Skin of body (tissue), 3 donors: ENCODE measurements at places on chromosomes 1 and 21. TPM values are rescaled to one million over a fixed set of nuclear protein-coding genes. Genes with fewer than 3 reads are reported as not detected.

- DNase-seq = no peak
Observed at GRCh38 chr21:42022091-42022430, 11.9 kb upstream of the ZBTB21 start.

GRCh38 chr1:1157914-1158710 is 15.6 kb upstream of the TTLL10 start:
- no peak for DNase-seq

SH3D21 gene
- 16.9 TPM for total RNA-seq

GRCh38 chr1:179091691-179092165 is 9.9 kb downstream of the TOR3A start:
- DNase-seq = no peak

DNA sequence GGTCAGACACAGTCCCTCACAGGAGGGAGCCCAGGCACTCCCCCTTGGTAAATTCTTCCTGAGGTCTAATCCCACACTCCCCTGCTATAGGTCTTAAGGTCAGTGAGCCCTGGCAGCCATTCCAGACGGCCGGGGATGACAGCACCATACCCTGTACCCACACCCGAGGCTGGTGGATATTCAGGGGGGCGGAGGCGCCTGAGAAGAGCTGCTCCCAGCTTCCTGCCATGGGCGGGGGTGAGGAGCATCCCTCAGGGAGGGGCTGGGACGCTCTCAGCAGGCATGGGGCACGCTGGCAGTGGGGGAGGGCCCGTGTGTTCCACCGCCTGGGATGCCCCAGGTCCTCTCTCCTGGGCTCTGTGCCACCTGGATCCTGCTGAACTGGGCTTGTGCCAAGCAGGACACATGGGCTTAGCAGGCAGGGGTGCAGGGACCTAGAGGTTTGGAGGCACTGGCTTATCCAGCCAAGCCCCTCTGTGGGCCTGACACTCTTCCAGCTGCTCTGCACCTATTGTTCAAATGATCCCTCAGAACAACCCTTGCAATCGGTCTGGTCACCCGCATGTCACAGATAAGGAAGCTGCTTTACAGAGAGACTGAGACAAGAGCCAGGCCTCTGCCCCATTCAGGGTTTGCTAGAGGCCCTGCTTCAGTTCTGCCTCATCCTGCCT is 5.7 kb upstream of the ADGRB2 start:
- DNase-seq = no peak

PLA2G2C gene
- total RNA-seq = not detected

DNA sequence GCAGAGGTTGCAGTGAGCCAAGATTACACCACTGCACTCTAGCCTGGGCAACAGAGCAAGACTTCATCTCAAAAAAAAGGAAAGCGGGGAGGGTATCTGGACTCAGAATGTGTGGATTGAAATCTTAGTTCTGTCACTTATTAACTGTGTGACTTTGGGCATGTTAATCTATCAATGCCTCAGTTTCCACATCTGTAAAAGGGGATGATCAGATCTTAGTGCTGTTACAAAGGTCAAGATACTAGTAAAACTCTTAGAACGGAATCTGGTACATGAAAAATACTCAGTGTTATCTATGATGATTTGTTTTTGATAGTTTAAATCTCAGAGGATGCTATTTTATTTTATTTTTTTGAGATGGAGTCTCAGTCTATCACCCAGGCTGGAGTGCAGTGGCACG is 10.5 kb downstream of the FAM76A start:
- no peak for DNase-seq

- peak; percentile 76 for DNase-seq
Observed at GRCh38 chr1:161177112-161177935, at the start of gene B4GALT3. B4GALT3 (minus strand) TSS chr1:161177507; CDS start chr1:161176060, 1,447 bp downstream.

- DNase-seq = no peak
Observed at GRCh38 chr1:78779831-78780230, 130.2 kb downstream of the IFI44 start.

DNA sequence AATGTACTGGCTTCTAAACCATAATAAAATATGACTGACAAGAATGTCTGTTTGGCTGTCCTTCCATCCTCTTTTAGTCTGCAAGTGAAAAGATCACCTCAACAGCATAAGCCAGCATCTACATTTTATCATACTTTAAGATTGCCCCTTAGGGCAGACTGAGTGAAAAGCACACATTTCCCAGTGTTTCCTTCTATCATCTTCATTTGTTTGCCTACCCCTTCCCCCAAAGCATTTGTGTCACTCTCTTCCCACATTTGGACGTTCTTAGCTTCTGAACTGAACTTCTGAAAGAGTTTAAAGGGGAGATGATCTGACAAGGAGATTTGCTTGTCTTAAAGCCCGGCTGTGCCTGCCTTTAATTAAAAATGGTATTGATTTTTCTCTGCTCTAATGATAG is 322.2 kb downstream of the SPATA17 start:
- no peak for DNase-seq

DNA sequence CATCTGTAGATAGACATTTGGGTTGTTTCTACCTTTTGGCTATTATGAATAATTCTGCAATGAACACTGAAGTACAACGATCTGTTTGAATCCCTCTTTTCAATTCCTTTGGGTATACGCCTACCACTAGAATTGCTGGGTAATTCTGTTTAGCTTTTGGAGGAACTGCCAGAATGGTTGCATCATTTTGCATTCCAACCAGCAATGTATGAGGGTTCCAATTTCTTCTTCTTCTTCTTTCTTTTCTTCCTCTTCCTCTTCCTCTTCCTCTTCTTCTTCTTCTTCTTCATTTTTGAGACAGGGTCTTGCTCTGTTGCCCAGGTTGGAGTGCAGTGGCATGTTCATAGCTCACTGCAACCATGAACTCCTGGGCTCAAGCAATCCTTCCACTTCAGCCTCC is 13.8 kb upstream of the THEM5 start:
- DNase-seq = no peak

GRCh38 chr1:200432586-200432985 is 22.8 kb upstream of the ZNF281 start:
- no peak for DNase-seq

DNA sequence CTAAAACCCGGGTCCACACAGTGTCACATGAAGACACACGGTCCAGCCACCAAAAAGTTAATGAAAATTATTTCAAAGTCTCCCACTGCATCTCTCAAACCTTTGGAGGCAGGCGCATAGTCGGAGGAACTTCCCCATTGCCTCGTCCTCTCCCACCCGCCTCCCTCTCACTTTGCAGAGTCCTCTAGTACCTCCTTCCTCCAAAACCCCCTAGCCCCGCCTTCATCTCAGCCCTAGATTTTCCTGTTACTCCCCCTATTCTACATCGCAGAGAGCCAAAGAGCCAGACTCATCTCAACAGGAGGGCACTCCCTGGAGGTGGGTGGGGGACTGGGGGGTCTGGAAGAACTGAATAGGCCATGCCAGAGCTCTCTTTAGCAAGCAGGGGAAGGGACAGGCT is 79.3 kb downstream of the DISP3 start:
- DNase-seq = no peak

DNA sequence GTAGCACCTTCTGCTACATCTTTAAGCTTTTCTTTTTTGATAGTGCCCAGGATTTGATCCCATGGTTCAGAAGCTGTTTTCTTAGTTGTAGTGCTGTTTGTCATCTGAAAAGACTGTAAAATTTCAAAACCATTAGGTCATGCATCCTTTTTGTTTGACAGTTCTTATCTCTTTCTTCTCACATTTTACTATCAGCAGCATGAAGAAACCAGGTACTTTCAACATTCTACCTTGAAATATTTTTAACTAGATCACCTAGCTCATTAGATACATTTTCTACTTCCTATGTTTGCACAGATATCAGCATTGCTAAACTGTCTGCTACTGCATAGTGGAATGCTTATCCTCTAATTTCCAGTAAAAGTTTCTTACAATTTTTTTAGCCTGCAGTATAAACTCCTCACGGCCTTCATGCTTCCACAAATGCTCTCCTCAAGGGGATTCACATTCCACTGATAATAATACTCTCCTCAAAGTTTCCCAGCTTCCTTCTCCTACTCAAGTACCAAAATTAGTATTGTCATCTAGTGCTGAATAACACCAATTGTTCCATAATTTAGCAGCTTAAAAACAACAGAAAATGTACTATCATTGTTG is 243.9 kb upstream of the ZRANB2 start:
- no peak for DNase-seq

GRCh38 chr1:75338616-75339483 is 204.7 kb downstream of the LHX8 start:
- DNase-seq = no peak

OR2L2 gene
- not detected for total RNA-seq

DNA sequence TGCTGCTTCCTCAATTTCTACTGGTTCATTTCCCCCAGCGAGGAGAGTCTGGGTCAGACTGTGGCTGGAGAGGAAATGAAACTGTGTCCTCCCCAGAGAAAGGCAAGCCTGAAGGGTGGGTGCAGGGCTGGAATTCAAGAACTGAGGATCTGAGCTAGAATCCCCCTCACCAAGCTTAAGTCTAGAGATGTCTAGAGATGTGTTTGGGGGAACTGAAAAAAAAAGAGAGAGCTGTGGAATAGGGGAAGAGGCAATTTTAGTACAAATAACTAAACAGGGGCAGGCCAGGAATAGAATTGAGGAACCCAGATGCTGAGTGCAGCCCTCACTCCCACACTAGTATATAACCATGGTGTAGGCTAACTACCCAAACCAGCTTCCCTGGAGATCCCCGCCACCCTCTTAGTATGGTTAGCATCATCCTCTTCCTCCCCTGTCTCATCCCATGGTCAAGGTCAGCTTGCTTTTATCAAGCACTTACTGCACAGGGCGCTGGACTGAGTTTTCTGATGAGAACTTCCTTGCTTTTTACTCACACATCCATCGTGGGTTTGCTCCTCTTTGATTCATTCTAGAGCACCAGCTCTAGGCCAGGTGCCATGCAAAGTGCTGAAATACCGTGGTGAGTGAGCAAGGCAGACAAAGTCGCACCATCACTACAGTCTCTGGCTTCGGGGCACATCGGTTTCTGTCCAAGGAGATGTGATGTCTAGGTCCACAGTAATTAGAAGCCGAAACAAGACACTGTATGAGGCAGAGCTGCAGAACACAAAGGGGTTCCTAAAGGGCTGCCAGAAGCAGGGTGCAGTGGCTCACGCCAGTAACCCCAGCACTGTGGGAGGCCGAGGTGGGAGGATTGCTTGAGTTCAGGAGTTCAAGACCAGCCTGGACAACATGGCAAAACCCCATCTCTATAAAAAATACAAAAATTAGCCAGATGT is 112.9 kb upstream of the IPO9 start:
- DNase-seq = no peak

SPRR4 gene
- total RNA-seq = 17.7 TPM

- no peak for DNase-seq
Observed at GRCh38 chr1:8873001-8873400, 5.5 kb downstream of the ENO1 start.

AGT gene
- 6.0 TPM for total RNA-seq

DNA sequence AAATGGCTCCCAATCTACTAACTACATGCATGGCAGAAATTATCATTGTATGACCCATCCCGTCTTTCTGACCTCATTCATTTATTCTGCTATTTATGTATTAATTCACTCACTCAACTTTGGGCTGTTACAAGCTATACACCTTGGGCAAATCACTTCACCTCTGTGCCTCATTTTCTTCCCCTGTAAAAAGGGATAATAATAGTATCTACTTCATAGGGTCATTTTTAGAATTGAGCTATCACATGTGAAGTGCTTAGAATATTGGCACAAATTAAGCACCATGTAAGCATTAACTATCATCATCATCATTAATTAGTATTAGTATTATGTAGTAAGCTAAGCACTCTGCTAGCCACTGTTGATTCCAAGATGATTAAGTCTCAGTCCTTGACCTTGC is 52.1 kb downstream of the NMNAT2 start:
- no peak for DNase-seq

GRCh38 chr1:151003180-151003579 is 3.5 kb downstream of the MINDY1 start:
- no peak for DNase-seq

- DNase-seq = no peak
Observed at GRCh38 chr1:109904105-109904817, 6.4 kb upstream of the CSF1 start.

SERTAD4 gene
- 5.7 TPM for total RNA-seq

DNA sequence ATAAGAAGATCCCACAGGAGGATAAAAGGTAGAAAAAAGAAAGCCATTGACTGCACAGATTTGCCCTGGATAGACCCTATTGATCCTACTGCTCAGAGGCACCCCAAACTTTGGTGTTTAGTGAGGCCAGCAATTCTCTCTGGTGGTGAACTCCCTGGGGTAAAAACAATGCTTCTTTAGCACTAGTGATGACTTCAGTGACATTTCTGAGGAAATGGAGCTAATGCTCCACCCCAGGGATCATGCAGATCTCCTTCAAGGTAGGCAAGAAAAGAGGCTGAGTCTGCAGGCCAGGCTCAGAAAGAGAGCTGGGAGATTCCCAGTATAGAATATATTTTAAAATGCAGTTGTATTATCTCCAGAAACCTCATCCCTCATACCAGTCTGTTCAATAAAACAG is 140.3 kb downstream of the LMX1A start:
- DNase-seq = no peak

- no peak for DNase-seq
Observed at GRCh38 chr1:109476825-109477224, 6.9 kb upstream of the ATXN7L2 start.

- DNase-seq = peak; percentile 34
Observed at GRCh38 chr1:87325982-87326738, 2.5 kb upstream of the LMO4 start.

RHOU gene
- total RNA-seq = 14.4 TPM

DNA sequence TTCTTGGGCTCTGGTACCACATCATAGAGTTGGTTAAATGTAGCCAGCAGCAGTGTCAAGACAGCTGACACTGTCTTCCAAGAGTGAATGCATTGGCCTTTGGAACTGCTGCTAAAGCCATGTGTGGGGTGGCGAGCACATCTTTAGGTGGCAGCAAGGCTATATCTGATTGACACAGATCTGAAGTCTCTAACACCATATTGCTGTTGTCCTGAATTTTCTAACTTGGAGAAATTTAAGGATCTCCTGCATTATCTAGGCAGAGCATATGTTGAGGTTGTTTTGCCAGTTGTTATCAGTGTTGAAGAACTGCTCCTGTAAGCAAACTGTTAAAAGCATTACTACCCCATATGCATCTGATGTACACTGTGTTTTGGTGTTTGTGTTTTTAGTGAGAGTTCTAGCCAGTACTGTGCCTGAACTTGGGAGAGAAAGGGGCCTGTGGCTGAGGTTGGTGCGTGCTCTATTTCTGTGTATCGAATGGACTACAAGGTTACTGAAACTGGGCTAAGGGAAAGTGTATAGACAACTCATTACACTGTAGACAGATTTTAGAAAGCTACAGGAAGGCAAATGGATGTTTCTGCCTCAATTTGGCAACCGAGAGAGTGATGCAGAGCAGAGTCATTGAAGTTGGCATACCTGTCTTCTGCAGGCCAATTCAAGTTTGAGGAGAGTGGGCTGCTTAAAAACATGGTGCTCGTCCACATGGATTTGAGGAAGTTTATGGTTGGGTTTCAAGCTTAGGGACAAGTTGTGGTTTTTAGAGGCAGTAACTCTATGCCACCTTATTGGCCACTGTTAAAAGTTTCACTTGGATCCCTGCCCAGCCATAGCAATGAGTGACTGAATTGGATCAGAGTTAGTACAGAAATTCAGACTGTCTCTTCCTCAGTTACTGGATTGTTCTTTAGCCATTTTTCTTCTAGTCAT is 16.9 kb downstream of the DYRK3 start:
- DNase-seq = no peak
